ENCODE measurements at places on chromosomes 4 and X.

GRCh38 chr4:176864238-176864637, 71.5 kb upstream of the VEGFC start:
- DNase-seq, result no peak

- peak; percentile 64 for DNase-seq
Observed at GRCh38 chr4:93897559-93897958, 69.0 kb downstream of the ATOH1 start.

DNA sequence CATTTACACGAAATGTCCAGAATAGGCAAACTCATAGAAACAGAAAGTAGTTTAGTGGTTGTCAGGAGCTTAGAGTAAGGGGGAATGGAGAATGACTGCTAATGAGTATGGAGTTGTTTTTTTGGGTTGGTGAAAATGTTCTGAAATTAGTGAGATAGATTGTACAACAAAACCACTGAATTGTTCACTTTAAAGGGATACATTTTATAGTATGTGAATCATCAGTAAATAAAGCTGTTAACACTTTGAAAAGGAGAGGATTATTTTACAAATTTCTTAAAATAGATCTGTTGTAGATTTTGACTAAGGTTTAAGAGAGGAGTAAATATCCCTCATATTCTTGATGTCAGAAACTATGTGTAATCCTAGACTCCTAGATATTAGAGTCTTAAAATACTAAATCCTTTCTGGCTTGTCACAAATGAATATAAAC, 82.7 kb downstream of the RAPGEF2 start:
- no peak for DNase-seq

- no peak for DNase-seq
Observed at GRCh38 chr4:40515398-40516293, 114.0 kb downstream of the RBM47 start.

DNA sequence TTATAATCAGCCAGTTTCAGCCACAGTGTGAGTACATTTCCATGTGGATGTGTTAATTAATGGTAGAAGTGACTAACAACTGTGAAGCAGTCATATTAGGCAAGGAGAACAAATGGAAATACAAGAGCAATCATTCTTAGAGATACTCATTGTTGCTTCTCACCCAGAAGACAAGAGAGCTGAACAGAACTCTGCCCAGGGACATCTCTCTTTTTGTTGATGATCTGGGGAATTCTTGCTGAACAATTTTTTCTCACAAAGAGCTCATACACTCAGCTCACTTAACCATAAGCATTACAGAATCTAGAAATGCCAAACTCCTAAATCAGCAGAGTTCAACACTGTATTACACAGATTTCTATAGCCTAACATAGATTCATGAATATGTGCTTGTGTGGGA, 150.1 kb downstream of the COMMD8 start:
- DNase-seq, result peak; percentile 8

GRCh38 chr4:187088070-187088799, 364.6 kb upstream of the FAT1 start:
- DNase-seq, result no peak

GRCh38 chrX:135295944-135296305, 13.4 kb upstream of the ETDC start:
- DNase-seq, result no peak

DNA sequence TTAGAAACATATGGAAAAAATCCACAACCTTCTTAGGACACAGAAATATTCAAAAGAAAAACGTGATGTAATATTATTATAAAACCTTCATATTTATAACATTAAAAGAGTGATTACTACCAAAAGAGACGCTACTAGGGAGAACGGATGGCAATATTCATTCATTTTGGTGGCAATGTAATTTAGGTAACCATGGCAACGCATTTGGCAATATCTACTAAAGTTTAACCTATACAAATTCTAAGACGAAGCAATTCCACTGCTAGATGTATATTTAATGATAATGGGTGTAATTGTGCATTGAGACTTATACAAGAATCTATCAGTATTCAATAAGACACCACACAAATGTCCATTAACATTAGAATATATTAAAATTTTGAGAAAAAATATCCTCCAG, 709.4 kb downstream of the ARAP2 start:
- peak; percentile 21 for DNase-seq

DNA sequence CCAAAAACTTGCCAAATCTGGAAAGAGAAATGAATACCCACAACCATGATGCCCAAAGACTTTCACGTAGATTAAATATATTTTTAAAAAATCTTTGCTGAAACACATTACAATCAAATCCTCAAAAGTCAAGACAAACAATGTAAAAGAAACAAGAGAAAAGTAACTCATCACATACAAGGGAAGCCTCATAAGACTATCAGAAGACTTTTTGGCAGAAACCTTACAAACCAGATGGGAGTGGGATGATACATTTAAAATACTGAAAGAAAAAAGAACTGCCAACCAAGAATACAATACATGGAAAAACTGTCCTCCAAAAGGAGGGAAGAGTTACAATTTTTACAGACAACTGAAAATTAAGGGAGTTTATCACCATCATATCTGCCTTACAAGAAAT, 319.0 kb upstream of the INTU start:
- no peak for DNase-seq

- DNase-seq, result no peak
Observed at GRCh38 chrX:39805022-39805421, 292.7 kb downstream of the BCOR start.

DNA sequence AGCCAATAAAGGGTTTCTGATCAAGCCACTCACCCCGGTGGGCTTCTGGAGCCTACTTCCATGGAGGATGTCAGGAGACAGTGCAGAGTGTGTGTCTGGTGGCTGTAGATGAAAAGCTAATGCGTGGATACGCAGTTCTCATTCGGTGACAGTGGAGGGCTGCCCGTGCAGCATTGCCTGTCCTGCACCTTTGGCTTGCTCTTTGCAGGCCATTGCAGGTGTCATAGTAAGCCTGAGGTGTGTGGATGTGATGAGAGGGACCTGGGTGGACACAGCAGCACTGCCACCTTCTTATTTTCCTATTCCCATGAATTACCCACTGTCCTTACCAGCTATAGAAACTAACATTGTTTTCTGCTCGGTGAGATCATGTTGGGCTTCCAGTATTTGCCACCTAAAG, 101.2 kb downstream of the STK32B start:
- DNase-seq, result no peak

DNA sequence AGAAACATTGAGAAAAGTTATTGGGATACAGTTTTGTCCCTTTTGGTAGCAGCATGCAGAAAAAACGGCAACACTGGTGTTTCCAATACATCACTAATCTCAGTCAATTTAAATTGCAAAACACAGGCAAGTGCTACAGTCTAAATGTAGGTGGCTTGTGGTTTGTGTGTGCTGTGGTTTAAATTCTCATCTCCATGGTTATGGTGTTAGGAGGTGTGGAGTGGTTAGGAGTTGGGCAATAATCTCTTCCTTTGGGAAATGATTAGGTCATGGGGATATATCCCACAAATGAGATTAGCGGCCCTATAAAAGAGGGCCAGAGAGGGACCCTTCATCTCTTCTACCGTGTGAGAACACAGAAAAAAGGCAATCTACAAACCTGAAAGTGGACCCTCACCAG, 1344.3 kb downstream of the ADGRL3 start:
- no peak for DNase-seq

GRCh38 chr4:24570172-24570571, 14.2 kb downstream of the DHX15 start:
- no peak for DNase-seq

DNA sequence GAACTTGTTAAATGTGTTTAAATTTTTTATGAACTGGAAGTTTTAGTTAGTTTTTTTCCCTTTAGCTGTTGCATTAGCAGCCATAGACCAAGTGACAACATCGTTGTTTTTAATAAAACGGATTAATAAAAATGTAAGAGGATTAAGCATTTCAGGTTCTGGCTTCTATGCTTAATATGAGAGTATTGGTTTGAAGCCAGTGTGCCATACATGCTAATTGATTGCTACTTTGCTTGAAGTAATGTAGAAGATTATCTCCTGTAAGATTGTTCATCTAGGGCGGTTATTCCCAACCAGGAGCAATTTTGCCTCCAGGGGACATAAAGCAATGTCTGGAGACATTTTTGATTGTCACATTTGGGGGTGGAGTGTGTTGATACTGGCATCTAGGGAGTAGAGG, 54.3 kb downstream of the TLL1 start:
- DNase-seq, result no peak

- no peak for DNase-seq
Observed at GRCh38 chr4:176988226-176988625, 195.5 kb upstream of the VEGFC start.

DNA sequence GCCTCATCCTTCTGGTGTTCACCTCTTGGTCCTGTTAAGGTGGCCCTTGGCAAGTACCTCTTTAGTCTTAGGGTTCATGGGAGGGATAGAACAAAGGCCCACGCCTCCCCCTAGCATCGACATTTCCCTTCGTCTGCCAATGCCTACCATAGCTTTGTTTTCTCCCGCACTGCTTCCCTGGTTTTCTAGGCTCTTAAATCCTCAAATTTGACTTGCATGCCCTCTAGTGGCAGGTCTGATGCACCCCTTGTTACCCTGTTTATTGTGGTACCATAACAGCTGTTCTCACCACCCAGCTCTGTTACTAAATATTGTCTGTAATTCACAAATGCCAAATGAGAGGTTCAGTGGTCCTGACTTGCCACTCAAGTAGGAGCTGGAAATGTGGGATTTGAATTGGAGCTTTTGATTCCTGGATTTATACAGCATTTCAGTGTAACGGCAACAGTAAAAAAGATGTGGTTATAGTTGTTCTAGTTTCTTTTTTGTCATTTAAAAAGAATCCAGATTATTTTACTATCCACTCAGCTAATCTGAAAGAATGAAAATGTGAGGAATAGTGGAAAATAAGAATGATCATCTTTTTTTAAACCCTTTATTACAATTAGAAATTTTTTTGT, 100.1 kb downstream of the REPS2 start:
- peak; percentile 74 for DNase-seq

DNA sequence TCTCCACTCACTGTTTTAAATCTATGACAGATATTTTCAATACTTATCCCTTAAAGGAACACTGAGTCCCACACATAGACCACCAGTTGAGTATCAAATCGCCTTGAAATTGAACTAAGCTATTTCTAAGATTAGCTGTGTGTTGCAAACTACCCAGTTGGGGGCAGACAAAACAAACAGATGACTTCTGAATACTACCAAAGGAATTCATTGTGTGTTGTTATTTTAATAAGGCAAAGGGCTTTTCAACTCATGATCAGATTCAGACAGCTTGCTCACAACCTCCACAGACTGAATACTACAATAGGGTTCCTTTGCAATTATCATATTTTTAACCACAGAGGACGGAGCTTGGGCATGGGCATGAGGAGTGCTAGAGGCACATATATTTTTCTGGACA, 283.0 kb upstream of the GPC4 start:
- DNase-seq, result peak; percentile 29

DNA sequence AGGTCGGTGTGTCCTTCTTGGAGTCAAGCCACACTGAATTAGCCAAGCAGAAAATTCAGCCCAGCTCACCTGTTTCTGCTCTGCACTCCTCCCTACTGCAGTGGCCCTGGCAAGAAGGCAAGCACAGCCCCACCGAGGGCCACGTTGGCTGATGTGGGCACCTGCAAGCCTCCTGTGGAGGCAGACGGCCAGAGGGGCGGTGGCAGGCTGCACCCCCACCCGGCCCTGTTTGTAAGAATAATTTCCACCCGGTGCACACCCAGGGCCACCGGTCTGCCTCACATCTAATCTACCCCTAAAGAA, 18.8 kb downstream of the PPP2R2C start:
- DNase-seq, result no peak

DNA sequence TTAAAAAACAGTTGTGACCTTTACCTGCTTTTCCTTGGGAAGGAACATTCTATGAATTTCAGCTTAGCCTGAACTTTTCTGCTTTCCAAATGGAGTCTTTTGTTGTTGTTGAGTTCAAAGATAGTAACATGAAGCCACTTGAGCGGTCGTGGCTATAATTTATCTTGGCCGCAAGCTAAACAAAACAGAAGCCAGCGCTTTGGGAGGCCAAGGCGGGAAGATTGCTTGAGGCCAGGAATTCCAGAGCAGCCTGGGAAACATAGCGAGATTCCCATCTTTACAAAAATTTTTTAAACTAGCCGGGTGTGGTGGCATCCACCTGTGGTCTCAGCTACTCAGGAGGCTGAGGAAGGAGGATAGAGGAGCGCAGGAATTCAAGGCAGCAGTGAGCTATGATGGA, 29.9 kb downstream of the TKTL1 start:
- no peak for DNase-seq

GRCh38 chr4:92969650-92970379, 666.0 kb downstream of the GRID2 start:
- DNase-seq, result no peak

- peak; percentile 42 for DNase-seq
Observed at GRCh38 chr4:57190601-57191481, 80.7 kb upstream of the IGFBP7 start.

Data from brain (organoid and tissue), 16 donors.